Nephron progenitor cell (in vitro differentiated cells): ENCODE measurements at places on chromosomes 1 and 21.

- no peak for DNase-seq
These were observed 14.2 kb upstream of the SRSF4 start for GRCh38 chr1:29195881-29196291.

GRCh38 chr1:20974069-20974468 is 187.0 kb upstream of the HP1BP3 start:
- no peak for DNase-seq

- DNase-seq = no peak
These were observed 76.0 kb upstream of the DPYD start for GRCh38 chr1:97996880-97997279.

DNA sequence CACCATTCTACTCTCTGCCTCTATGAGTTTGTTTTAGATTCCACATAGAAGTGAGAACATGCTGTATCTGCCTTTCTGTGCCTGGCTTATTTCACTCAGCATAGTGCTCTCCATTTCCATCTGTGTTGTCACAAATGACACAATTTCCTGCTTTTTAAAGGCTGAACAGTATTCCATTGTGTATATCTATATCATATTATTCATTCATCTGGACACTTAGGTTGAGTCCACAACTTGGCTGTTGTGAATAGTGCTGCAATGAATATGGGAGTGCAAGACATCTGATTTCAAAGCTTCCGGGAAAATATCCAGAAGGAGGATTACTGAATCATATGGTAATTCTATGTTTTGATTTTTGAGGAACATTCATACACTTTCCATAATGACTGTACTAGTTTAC is 20.1 kb upstream of the DONSON start:
- DNase-seq = no peak

DNA sequence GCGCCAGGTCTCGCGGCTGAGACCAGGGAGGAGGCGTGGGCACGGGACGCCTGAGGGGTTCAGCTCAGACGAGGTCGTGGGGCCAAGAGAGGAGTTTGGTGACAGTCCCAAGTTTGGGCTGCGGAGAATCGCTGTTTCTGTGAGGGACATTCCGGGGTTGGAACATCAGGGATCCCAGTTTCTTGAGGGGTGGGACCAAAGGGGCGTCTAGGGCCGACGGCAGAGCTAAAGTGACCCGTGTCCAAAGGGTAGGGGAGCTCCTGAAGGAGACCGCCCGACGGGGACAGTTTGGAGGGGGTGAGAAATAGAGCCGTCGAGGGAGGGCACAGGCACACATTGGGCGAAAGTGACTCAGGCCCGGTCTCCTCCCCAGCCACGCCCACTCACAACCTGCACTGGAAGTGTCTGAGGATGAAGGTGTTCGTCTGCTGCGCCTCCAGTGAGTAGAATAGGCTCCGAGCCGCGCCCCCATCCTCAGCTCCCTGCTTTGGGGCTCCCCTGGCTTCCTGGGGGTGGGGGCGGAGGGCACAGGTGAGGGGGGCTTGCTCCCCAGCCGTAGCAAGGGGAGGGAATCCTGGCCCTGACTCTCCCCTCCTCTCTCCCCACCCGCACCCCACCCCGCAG is 7.0 kb downstream of the EFNA3 start:
- peak; percentile 45 for DNase-seq

- no peak for DNase-seq
These were observed 130.8 kb downstream of the CAPN8 start for GRCh38 chr1:223534677-223535076.

GRCh38 chr1:71157151-71157550 is 76.3 kb upstream of the ZRANB2 start:
- no peak for DNase-seq
